NCI-H460 (cell line): ENCODE measurements at places on chromosomes 5 and 9. TPM values are rescaled to one million over a fixed set of nuclear protein-coding genes. Genes with fewer than 3 reads are reported as not detected.

DNA sequence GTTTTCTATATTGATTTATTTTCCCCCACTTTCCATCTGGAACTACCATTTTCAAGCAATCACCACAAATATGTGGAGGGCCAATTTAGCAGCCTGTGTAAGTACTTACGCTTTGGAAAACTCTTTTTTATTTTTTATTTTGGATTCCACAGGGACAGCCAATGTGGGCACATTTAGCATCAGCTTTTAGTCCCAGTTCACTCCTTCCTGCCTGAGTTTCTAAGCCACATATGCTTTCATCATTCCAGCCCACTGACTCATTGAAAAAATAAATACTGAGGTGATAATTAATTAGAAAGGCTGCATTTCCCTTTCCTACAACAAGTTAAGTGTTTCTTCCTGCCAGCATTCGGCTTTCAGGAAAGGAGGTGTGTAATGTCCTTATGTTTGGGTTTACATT lies 76.8 kb downstream of the TMEM167A start:
- DNase-seq = no peak

The TAL2 gene
- not detected in 2 replicates for total RNA-seq

The PCDHGB3 gene
- total RNA-seq = 0.52 and 1.1 TPM in 2 replicates

GRCh38 chr9:121929893-121930875 lies 162.9 kb downstream of the TTLL11 start:
- DNase-seq = no peak

The PIP5K1B gene
- total RNA-seq = 3.4 and 3.5 TPM in 2 replicates

GRCh38 chr5:67248703-67249589 lies 52.3 kb upstream of the CD180 start:
- DNase-seq = no peak

DNA sequence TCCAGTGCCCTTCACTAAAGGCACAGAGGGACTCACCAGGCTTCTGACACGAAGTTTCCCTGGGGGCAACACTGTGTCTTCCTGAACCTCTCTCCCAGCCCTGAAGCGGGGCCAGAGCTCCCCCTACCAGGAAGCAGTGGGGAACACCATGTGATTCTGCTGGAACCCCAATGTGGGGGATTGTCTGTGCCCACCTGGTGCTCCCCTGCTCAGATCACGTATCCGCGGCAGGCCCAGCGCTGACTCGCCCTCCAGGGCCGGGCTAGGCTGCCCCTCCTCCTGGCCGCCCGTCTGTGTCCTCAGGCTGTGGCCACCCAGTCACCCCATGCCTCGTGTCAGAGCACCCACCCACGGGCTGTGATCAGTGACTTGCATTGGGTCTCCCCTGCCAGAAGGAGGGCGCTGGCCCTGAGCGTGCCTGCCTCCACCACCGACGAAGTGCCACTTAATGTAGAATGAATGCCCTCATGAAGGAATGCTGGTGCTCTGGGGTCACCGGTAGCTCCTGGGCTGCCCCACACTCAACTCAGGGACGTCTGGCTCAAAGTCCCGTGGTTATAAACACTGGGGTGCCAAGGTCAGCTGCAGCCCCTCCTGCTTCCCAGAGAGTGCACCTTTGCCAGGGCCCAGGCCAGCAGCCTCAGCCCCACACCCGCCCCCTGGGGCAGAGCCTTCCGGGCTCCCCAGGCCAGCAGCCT lies 22.1 kb downstream of the SARDH start:
- DNase-seq = no peak

The NME5 gene
- total RNA-seq = 3.3 and 4.6 TPM in 2 replicates

The PCAT7 gene
- total RNA-seq = 2.1 and 2.7 TPM in 2 replicates

DNA sequence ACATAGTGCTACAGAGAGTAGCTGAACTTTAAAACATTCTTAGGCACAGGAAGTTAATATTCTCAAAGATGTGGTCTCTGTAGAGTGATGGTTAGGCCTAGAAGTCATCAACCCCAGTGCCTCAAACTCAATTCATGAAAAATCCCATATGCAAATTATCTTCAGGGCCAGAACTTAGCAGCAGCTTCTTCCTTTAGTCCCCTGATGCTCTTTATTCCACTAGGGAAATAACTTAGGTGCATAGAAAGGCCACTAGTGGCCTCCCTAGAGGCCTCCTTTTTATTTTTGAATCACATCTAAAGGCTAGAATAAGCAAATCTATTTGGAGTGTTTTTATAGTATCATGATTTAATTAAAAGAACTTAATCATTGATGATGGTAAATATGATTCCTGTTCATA lies 88.3 kb downstream of the GIN1 start:
- DNase-seq = no peak

- no peak for DNase-seq
These were observed 653.7 kb downstream of the MTRR start for GRCh38 chr5:8522646-8523045.

DNA sequence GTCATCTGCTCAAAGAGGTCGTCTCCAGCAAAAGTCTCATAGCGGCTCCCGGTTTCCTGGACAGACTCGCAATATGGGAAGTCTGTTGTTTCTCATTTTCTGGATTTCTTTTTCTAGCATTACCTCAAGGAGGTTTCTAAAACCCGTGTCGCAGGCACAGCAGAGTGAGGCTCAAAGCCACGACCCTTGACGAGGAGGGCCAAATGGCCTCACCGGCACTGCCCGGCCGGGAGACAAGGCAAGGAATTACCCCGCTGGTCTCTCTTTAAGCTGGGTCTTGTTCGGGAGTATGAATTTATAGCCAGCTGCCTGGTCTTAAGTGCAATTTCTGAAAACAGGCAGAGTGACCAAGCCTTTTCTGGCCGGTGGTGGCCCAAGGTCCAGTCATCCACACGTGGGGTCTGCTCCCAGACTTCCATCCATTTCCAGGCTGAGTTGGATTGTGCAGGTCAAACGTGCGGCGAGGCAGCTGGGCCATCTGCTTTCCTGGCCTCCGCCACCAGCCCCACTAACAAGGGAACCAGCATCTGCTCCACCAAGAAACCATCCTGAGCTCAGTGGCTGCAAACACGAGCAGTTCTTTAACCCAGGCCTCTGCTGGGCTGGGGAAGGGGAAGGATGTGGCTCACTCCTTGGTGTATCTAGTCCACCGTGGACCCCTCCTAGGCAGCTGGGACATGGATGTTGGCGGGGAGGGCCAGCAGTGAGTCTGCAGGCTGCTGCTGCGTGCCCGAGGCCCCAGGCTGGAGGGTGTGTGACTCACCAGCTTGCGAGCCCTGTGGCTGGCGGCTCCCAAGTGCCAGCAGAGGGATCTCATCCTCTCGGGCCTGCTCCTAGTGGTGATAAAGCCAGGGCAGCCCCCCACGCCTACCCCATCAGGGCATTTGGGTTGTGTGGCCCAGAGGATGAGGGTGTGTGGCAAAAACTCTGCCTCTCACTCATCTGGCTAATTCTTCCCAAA lies 55.6 kb upstream of the COL5A1 start:
- DNase-seq = no peak

- no peak for DNase-seq
These were observed 53.7 kb upstream of the IRX4 start for GRCh38 chr5:1936413-1936812.

The ADAMTS2 gene
- not detected in 2 replicates for total RNA-seq
